ENCODE measurements at places on chromosomes 5 and 9. TPM values are rescaled to one million over a fixed set of nuclear protein-coding genes. Genes with fewer than 3 reads are reported as not detected.

GRCh38 chr9:130352081-130352480 lies 86.5 kb downstream of the HMCN2 start:
- no peak for DNase-seq
- H3K4me1 ChIP-seq, result no peaks in the 10 kb centered on the region
- no peaks in the 10 kb centered on the region for H3K36me3 ChIP-seq
- no peaks in the 10 kb centered on the region for H3K27me3 ChIP-seq
- H3K4me3 ChIP-seq, result no peak overlapping the region

DNA sequence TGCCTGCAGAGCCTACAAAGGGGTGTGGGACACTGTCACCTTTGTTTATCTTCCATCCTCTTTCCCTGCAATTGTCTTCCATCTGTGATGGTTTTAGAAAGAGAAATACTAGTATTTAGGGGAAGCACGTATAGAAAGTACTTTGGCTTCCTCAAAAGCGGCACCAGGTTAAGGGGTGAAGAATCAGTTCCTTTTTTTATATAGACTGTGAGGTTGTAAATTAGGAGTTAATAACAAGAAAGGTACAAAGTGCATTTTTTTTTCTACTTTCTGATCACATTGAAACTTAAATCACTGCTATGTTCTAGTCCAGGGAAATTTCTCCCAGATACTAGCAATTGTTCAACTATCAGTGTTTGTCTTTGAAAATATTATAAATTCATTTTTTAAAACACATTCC lies 219.3 kb downstream of the CEMIP2 start:
- no peak for DNase-seq
- no peak overlapping the region for H3K27ac ChIP-seq
- H3K4me3 ChIP-seq, result no peak overlapping the region
- H3K27me3 ChIP-seq, result peaks cover 38% of the 10 kb centered on the region
- H3K4me1 ChIP-seq, result no peaks in the 10 kb centered on the region

DNA sequence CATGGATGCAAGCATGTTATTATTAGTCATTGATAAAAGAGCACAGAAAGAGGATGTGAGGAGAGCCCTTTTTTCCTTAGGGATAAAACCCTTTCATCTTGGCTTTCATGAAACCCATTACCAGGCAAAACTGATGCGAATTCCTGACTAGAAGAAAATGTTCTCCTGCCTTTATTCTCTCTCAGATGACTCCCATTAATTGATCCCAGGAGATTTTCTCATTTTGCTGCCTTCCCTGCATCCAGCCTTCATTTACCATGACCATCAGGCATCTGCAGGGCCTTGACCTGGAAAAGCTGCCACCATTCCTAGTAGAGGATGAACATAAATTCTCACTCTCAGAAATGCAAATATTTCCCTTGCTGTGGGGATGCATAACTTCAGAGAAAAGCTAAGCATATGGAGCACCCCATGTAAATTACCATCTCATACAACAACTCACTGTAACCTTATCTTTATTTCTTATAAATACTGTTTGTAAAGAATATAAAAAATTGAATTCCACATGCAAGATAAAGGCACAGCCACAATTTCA lies 176.5 kb downstream of the PDE4D start:
- no peaks in the 10 kb centered on the region for H3K27me3 ChIP-seq
- no peak for DNase-seq
- no peaks in the 10 kb centered on the region for H3K4me1 ChIP-seq
- H3K36me3 ChIP-seq, result no peaks in the 10 kb centered on the region

DNA sequence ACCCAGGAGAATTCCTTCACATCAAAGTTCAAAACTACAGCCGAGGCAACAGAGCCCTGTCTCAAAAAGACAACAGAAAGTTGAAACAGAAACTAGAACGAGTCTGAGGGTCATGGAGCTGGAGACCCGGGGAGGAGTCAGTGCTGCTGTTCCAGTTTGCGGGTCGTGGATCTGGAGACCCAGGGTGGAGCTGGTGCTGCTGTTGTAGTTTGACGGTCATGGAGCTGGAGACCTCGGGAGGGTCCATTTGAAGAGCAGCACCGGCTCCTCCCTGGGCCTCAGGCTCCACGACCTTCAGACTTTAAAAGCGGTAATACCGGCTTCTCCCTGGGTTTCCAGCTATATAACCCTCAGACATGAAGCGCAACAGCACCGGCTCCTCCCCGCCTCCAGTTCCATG lies 13.0 kb upstream of the LCN15 start:
- H3K27me3 ChIP-seq, result peaks cover 29% of the 10 kb centered on the region
- no peak overlapping the region for H3K4me3 ChIP-seq
- peaks cover 2% of the 10 kb centered on the region for H3K36me3 ChIP-seq
- no peak overlapping the region for H3K27ac ChIP-seq
- no peak for DNase-seq

DNA sequence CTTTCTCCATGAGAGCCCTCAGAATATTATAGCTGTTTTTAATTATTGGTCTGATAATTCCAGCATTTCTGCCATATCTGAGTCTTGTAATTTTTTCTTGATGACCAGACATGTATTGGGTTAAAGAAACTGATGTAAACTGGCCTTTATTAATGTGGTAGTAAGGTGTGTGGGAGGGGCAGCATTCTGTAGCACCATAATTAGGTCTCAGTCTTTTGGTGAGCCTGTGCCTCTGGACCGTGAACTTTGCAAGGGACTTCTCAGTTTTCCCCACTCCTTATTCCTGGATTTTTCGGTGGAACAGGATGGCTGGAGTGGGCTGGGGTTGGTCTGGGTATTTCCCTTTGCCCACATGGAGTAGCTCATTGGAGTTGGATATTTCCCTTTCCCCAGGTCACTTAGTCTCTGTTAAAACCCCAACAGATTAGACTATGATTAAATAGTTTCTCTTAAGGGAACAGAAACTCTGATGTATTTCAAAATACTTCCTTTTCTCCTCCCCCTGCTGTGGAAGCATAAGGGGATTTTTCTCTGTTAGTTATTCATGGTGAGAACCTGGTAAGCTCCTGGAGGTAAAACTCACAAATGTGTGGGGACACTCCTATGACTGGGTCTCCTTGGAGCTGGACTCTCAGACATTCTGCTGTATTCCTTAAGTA lies 52.4 kb downstream of the FSD1L start:
- H3K36me3 ChIP-seq, result peaks cover 2% of the 10 kb centered on the region
- H3K4me3 ChIP-seq, result no peak overlapping the region
- H3K27ac ChIP-seq, result no peak overlapping the region
- H3K4me1 ChIP-seq, result no peaks in the 10 kb centered on the region

- H3K4me1 ChIP-seq, result no peaks in the 10 kb centered on the region
- H3K27me3 ChIP-seq, result peaks cover 2% of the 10 kb centered on the region
- H3K4me3 ChIP-seq, result no peak overlapping the region
- DNase-seq, result no peak
- H3K27ac ChIP-seq, result no peak overlapping the region
Observed at GRCh38 chr5:82334856-82335255, 56.7 kb upstream of the RPS23 start.

- peaks cover 14% of the 10 kb centered on the region for H3K27me3 ChIP-seq
- H3K4me3 ChIP-seq, result no peak overlapping the region
- H3K4me1 ChIP-seq, result no peaks in the 10 kb centered on the region
- H3K27ac ChIP-seq, result no peak overlapping the region
- no peak for DNase-seq
Observed at GRCh38 chr9:84121991-84122523, 141.5 kb downstream of the RMI1 start.

ADRA1B gene
- not detected for total RNA-seq

DNA sequence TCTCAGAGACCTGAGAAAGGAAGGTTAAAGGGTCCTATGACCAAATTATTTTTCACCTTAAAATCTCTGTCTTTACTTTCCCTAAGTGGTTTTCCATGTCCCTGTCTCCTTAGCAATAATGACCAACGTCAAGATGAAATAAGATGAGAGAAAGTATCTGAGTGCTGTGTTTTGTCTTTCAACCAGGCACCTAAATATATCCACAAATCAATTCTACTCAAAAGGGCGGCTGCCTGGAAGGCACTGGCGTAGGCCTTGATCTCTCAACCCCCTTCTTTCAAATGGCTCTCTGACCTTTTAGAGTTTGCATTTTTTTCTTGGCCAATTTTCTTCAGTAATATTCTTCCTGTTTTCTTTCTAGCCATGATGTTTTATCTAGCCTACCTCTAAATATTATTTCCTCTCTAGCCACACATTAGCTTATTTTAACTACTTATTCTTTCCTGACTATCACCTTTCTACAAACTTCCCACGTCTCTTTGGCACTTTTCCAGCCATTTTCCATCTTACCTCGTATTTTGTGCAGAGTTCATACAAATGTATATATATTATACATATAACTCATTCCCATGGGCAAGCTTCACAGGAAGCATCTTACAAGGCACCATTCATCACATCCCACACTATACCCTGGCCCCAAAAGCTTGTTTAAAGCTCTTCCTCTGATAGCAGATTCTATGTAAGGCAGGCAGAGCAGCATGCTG lies 204.5 kb downstream of the SNX18 start:
- no peak overlapping the region for H3K27ac ChIP-seq
- no peak overlapping the region for H3K4me3 ChIP-seq
- peaks cover 4% of the 10 kb centered on the region for H3K4me1 ChIP-seq
- peaks cover 1% of the 10 kb centered on the region for H3K36me3 ChIP-seq
- no peak for DNase-seq
- peaks cover 6% of the 10 kb centered on the region for H3K27me3 ChIP-seq

CDH12 gene
- total RNA-seq, result not detected

- no peak overlapping the region for H3K27ac ChIP-seq
- DNase-seq, result peak; percentile 20
- H3K4me1 ChIP-seq, result peaks cover 7% of the 10 kb centered on the region
- H3K4me3 ChIP-seq, result no peak overlapping the region
- peaks cover 30% of the 10 kb centered on the region for H3K27me3 ChIP-seq
Observed at GRCh38 chr5:991472-992267, 16.9 kb upstream of the NKD2 start.

Data from activated naive CD8-positive, alpha-beta T cell treated with anti-CD3 and anti-CD28 coated beads, Interleukin-2, amount 10 ng/mL, durations not matched to agents 7 days and 5 days (primary cell).